AG09319 (cell line): ENCODE measurements at places on chromosomes 3 and 15.
A peak's percentile ranks its signal among the peaks of the same experiment; 100 is the strongest.

DNA sequence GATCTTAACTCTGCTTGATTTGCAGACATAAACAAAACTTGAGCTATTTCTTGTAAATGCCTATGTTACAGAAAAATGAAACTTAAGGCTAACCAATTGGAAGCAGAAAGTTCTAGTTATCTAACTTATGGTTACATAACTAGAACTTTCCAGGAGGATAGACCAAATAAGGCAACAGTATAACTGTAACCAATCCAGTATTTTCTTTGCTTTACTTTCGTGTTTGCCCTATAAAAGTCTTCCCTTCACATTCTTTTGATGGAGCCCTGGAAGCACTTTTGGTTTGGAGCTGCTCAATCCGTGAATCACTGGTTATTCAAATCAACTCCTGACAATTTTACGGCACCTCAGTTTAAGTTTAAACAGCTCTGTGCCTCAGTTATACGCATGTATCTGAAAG is 164.6 kb downstream of the SUCLG2 start:
- DNase-seq: peak; percentile 39

- no peak for DNase-seq
These were observed at the start of gene PLA2G4D for GRCh38 chr15:42094512-42094963. Gene PLA2G4D (minus strand): TSS chr15:42094562. CDS start chr15:42094459, 103 bp downstream.

GRCh38 chr3:124923833-124924232 is 10.7 kb downstream of the MUC13 start:
- no peak for DNase-seq

DNA sequence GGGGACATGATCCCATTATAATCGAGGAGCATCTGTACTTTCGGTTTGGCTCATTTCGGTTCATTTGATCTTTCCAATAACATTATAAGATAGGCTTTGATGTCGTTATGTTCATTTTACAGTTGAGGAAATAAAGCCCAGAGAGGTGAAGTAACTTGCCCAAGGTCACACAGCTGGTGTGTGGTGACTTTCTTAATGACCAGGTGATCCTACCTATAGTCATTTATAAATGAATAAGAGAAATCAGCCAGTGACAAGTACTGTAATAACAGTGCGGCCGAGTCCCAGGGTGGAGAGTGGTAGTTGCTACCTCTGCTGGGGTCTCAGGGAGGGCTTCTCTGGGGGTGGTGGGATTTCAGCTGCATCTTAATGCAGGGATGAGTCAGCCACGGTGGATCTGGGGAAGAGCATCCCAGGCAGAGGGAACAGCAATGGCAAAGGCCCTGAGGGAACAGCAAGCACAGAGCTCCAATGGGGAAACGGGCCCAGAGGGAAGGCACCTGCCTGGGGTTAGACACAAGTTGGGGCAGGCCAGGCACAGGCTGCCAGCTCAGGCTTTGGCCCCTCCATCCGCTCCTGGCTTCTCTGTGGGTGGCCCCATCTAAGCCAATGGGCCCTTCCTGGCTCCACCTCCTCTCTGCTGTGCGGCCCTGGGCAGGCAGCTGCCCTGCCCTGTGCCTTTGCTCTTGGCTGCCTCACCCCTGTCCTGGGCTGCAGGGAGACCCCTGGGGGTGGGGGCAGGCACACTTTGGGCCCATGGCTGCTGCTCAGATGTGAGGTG is 1.1 kb upstream of the FBLN2 start:
- DNase-seq: no peak

GRCh38 chr3:193665370-193665989 is 72.5 kb downstream of the OPA1 start:
- peak; percentile 12 for DNase-seq

DNA sequence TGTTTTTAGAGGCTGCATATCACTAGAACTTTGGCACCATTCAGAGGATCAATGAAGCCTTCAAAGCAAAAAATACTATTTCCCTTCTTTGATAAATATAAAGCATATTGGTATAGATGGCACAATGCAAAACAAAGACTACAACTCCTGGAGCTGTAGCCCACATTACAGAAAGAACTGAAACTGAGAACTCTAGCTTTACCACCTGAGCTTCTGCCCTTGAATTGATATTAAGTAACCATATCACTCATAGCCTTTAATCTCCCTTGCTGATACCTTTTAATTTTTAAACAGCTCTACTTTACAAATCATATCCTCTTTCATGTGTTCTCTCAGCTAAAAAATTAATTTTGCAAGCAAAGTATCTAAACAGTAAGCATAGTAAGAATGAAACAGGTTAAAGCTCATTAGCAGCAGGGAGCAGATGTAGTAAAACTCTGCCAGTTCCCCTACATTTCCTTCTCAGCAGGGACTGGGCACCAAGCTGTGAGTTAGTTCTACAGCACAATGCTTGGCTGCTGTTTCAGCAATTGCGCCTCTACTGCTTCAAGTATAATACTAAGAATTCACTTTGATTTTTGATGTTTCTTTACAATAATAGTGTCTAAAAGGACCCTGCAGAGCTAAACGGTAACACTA is 97.9 kb upstream of the NANOGP8 start:
- DNase-seq: no peak

- no peak for DNase-seq
These were observed 173.5 kb downstream of the OR4M2 start for GRCh38 chr15:22253676-22254408.

- DNase-seq: no peak
These were observed 358.9 kb downstream of the RBMS3 start for GRCh38 chr3:29639578-29640290.

- no peak for DNase-seq
These were observed at the start of gene CPA3 for GRCh38 chr3:148865049-148865448. Gene CPA3 (plus strand): TSS chr3:148865296. CDS start chr3:148865308, 12 bp downstream.

DNA sequence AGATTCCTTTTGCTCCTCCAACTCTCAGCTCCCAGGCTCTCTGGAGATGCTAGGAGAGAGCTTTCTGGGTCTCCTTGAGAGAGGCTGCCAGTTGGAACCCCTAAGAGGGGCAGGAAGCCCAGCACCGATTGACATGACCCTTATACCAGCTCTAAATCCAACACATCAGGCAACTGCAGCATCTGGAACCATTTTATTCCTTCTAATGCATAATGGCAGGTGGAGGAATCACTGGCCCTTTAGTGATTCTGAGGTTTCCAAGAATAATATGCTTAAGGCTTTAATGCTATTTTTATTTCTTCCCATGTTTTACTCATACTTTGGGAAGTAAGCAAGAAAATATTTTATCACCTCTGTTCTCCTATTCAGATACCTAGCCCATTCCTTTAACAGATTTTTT is 60.3 kb upstream of the TEX264 start:
- DNase-seq: peak; percentile 5

DNA sequence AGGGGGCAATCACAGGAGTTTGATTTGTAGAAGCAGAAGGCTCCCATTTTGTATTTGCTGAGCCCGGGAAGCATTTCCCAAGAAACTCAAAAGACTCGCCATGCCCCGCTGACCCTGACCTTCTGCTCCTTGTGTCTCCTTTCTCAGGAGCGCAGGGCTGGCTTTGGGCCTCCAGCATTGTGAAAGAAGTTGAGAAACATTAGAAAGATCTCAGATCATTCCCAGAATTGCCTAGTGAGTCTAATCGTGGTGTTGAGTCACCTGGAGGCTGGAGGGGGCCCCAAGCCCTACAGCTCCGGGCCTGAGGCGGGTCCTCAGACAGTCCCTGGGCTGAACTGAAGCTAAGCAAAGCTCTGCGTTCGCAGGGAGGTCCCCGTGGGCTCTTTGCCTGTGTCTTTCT is 10.9 kb upstream of the PIGZ start:
- peak; percentile 46 for DNase-seq

DNA sequence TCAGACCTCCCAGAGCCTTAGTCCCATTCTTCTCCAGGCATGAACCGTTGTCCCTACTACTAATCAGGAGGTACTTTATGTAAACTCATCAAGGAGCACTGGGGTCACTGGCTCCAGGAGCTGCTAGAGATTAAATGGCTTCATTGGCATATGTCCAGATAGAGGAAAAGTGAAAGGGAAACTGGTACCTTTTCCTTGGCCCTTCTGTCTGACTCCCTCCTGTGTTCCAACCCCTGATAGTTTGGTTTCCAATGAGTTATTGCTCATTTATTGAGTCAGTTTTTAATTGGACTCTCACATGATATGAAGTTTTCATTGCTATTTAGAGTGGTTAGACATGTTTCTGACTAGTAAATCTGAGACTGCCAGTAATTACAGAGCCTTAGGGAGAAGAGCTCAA is 130.5 kb upstream of the BFSP2 start:
- DNase-seq: no peak

- no peak for DNase-seq
These were observed 1134.9 kb downstream of the ROBO2 start for GRCh38 chr3:78174821-78175220.

GRCh38 chr15:53569751-53570480 is 189.5 kb downstream of the WDR72 start:
- no peak for DNase-seq

DNA sequence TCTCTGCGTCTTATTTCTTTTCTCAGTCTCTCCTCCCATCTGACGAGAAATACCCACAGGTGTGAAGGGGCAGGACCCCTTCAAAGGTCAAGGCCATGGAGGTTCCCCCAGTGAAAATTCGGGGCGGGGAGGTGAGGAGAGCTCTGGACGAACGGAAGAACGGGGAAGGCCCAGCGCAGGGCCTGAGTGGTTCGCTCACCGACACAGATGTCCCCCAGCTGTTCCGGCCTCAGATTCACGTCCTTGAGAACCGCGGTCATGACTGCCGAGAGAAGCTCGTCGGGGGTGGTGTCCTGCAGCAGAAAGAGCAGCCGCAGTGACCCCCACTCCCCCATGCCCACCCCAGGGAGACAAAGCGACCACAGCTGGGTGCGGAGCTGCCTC is 542 bp downstream of the ACAA1 start:
- no peak for DNase-seq

DNA sequence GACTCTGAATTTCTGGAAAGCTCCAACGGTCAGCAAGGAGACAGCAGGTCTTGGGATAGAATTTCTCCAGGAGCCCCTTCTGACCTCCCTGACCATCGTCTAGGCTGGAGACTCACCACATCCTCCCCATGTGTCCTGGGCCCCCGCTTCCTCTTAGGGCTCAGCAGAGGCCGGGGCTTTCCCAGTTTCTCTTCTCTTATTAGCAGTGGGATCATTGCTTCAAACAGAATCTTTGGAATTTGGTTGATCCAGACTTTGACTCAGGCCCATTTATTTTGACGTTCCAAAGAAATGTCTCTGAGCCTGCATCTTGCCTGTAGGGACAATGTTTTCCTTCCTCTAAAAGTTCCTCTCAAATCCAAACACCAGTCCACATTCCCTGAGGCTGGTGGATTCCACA is 38.4 kb upstream of the SLC6A6 start:
- DNase-seq: no peak

GRCh38 chr3:12553921-12554391 is 2.9 kb upstream of the MKRN2 start:
- DNase-seq: no peak

- no peak for DNase-seq
These were observed 92.2 kb upstream of the AGTR1 start for GRCh38 chr3:148605521-148605920.

DNA sequence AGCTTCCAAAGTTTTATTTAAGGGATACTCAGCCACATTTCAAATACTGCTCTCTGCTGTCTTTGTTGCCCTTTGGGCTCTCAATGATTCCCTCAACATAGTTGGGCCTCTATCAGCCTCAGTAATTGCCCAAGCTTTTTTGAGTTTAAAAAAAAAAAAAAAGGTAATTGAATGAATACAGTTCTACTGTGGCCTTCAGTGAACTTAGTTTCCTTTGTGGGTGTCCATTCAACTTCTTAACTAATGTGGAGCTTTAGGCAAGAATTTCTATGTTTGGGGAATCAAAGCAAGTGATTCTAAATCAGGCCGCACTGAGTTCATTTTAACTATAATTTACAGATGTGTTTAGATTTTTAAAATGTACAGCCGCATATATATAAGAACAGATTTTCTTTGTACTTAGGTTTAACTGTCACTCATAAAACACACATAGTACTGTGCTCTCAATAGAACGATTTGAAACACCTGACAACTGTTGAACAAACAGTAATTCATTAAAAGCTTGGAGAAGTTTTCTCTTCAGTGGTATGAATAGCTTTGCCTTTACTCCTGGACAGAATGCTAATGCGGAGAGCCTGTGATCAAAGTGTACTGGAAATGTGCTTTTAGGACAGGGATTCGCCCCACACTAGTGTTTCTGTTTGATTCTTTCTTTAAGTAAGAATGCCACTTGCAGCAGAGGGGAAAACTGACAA is 844.9 kb upstream of the SEMA6D start:
- no peak for DNase-seq

GRCh38 chr3:64178419-64178818 is 46.8 kb downstream of the PRICKLE2 start:
- DNase-seq: no peak

DNA sequence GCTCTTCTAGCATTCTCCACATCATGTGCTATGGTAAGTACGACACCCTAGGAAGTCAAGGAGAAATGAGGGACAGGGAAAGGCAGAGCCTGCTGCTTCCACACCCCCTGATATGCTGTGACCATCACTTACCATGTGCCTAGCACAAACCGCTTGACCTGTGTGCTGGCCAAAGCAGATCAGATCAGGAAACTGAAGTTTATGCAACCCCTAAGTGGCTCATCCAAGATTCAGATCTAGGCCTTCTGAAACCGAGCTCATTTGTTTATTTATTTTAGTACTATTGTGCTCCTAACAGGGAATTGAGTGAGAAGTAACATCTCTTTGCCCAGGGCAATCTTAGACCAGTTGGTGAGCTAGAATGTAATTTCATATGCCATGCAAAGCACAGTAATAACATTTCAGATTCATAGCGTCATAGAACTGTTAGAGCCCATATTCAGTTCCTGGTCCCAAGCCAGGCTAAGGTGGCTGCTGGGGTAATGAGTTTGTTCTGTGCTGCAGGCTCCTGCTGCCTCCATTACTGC is at the start of gene RTP2:
Gene RTP2 (minus strand): TSS at position 51 of the 527 bp plus-strand sequence. CDS start 429 bp downstream, outside the sequence.
- peak; percentile 23 for DNase-seq

DNA sequence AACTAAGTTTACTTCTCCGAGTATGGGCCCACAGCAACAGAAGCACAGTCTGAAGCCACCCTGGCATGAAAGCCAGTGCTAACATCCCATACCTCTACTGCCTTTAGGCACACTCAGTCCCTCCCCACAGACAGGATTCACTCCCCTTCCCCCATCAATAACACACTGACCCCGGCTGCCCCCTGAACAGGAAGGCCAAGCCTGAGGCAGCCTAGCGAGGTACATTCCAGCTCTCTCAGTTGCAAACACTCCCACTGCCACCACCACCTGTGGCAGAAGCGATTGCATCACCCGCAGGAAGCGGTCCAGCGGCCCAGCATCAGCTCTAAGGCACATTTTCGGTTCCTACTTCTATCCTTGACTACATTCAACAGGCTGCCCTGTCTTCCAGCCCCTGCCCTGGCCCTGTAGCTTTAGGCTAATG is 7.0 kb upstream of the BMF start:
- DNase-seq: no peak
